ENCODE measurements at places on chromosomes 4 and X.

- peak; percentile 43 for DNase-seq
These were observed 884 bp downstream of the RELL1 start for GRCh38 chr4:37685161-37685822.

DNA sequence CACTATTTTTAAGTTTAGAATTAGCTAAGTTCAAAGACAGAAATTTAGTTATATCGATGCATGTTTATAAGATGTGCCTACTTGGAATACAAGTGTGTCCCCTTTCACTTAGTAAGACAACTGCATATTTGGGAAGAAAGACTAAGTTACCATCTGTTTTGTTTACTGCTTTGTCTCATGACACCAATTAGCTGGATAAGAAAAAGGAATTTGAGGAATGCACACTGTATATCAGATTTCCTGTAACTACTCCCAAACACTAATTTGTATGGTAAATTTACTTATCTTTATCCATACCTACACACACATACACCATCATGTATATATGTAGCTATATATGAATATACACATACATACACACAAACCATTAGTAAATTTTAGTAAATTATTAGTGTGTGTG is 1442.8 kb upstream of the IGFBP7 start:
- DNase-seq, result no peak

DNA sequence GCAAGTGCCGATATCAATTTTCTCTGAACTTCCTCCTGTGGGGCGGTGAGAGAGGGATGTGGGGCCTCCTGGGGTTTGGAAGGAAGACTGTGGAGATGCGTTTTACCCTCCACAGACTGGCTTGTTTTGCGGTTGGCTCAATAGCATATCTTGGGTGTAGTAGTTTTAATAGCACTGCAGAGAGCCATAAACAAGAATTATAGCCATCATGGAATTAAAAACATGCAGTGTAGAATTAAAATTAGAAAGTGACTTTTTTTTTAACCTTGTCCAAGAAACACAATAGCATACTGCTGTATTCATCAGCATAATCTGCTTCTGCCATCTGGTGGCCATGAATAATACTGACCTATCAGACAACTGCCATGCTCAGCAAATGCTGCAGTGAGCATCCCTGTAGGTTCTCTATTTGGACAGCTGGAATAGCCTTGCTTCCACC is 47.3 kb upstream of the SCML1 start:
- DNase-seq, result peak; percentile 72

DNA sequence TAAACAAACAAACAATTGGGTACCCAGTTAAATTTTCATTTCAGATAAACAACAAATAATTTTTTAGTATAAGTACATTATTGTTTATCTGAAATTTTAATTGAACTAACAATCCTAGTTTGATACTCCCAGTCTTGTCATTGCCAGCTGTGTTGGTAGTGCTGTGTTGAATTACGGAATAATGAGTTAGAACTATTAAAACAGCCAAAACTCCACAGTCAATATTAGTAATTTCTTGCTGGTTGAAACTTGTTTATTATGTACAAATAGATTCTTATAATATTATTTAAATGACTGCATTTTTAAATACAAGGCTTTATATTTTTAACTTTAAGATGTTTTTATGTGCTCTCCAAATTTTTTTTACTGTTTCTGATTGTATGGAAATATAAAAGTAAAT is 2.9 kb downstream of the CXCL8 start:
- no peak for DNase-seq

- peak; percentile 86 for DNase-seq
These were observed 6.3 kb downstream of the TMEM31 start for GRCh38 chrX:103716962-103717361.

DNA sequence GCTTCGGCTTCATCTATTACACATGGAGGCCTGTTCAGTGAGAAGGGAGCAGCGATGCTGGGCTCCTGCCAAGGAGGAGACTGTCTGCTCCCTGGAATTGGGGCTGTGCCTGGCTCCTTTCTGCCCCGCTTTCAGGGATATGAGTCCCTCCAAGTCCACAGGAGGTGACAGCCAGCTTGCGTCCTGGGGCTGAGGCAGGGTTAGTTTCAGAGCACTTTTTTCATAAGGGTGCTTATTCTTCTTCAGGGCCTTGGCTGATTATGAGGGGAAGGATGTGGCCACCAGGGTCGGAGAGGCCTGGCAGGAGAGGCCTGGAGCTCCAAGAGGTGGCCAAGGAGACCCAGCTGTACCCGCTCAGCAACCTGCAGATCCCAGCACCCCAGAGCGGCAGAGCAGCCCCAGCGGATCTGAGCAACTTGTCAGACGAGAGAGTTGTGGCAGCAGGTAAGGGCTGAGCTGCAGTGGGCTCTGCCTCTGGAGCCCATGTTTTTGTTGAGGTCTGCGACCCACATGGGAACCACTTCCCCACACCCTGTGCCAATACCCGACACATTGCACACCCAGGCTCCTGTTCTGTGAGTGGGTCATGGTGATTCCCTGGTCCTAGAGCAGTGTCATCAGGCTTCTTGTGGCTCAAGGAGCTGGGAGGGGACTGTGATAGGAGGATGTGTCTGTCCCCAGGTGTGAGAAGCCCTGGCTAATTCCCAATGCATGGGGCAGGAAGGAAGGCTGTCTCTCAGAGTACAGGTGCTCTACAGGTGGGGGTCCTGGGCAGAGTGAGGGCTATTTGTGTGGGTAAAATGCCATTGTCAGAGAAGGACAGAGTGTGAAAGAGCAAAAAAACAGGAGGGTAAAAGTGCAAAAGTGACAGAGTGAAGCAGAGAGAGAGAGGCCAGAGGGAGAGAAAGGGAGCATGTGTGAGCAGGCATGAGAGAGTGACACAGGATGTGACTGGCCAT is 47.4 kb downstream of the ZNF185 start:
- DNase-seq, result no peak

DNA sequence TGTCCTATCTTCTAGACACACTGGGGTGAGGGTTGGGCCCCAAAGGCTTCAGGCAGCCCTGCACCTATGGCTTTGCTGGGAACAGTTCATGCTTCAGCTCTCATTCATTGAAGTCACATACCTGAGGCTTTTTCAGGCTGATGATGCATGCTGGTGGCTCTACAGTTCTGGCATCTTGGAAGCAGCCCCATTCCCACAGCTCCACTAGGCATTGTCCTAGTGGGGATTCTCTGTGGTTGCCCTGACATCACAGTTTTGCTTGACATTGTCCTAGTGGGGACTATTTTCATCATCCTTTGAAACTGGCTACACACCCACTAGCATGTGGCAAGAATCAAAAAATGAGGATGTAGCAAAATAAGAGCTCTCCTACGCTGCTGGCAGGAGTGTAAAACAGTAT is 37.7 kb upstream of the C4orf17 start:
- DNase-seq, result peak; percentile 11

DNA sequence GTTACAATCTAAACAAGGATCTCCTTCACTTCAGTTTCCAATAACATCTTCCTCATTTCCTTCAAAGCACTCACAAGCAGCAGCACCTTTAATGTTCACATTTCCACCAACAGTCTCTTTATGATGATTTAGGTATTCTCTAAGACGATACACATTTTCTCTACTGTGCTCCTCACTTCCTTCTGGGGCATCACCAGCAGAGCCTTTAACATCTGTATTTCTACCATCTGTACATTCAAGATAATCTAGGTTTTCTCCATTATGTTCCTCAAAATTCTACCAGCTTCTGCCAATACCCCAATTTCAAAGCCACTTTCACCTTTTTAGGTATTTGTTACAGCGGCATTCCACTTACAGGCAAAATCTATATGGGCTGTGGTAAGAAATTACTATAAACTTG is 80.6 kb downstream of the FBXW7 start:
- DNase-seq, result no peak

GRCh38 chr4:108453366-108453765 is 167.0 kb upstream of the RPL34 start:
- no peak for DNase-seq

DNA sequence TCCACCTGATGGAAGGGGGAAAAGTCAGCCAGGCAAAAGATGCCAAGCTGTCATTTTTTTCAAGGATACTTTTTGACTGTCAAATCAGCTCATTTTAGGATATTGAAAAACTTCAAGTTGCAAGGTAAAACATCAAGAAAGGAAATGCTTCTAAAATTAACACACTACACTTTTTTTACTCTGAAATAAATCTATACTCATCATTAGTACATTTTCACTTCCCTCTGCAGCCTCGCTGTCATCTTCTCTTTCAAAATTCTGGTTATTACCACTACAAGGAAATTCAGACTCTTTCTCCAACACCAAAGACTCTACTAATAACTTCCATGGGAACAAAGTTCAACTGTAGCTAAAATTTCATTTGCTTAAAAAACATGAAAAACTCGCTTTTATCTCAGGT is 41.6 kb downstream of the APBB2 start:
- DNase-seq, result no peak

DNA sequence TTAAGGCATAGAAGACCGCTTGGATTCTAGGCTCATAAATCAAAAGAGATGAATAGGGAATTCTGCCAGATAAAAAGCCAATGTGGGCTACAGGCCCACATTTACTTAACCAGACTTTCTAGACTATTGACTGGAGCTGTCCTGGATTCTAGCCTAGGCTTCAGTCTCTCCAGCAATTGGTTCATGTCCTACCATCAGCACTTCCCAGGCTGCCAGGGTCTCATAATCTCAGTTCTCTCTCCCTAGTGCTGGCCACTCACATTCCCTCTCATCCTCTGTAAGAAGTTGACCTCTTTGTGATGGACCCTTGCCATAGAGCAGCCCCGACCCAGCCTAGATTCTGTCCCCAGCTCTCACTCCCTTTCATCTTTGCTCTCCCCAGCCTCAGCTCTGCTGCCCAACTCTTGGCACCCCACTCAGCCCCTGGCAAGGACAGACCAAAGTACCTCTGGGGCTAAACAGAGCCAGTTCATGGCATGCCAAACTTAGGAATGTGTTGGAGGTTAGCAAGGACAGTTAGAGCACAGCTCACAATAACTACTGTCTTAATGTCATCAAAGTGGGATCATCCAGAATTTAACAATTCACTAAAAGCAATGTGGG is 396.2 kb downstream of the INPP4B start:
- DNase-seq, result no peak

- DNase-seq, result peak; percentile 40
These were observed 654.5 kb downstream of the TLL1 start for GRCh38 chr4:166527500-166527899.

DNA sequence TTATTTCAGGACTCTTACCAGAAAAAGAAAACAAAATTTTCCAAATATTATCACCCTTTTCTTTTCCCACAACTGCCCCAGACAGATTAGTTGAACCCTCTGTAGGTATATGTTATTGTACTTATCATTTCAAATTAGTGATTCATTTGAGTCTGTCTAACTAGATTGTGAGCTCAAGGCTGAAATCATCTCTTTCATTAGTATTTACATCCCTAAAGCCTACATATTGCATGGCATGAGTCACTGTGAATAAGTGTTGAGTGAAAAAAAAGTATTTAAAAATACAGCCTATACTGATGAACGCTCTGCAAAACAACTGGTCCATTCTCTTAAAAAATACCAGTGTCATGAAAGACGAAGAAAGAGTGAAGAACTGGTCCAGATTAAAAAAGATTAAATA is 3.9 kb downstream of the PAGE3 start:
- DNase-seq, result no peak

- no peak for DNase-seq
These were observed 208.1 kb upstream of the EOLA2 start for GRCh38 chrX:150146271-150146896.

DNA sequence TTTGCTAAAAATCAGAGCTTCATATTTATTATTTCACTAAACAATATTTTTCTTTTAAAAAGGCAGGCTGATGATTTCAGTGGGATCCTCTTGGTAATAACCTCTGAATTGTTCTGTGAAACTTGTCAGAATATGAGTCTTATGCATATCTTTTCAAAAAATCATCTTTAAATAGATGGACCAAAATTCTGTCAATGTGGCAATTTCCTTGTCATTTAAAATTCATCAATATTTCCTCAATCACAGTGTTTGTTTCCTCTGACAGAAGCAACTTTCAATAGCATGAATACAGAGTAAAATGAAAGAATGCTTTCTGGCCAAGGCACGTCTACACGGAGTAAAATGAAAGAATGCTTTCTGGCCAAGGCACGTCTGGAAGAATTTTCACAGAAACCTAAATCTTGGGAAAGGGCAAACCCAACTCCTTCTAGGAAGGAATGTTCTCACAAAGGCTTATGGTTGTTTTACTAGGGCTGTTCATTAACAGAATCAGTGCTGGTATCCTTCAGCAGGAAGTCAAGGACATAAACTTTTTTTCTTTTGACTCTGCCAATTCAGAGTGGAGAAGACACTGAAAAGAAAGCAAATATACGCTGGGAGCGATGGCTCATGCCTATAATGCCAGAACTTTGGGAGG is 99.0 kb upstream of the GPR34 start:
- DNase-seq, result peak; percentile 46

- no peak for DNase-seq
These were observed 14.3 kb upstream of the TSPAN5 start for GRCh38 chr4:98672583-98673287.

- no peak for DNase-seq
These were observed 149.8 kb upstream of the ARHGEF9 start for GRCh38 chrX:63934791-63935190.

GRCh38 chr4:40149960-40150385 is 46.9 kb upstream of the RHOH start:
- peak; percentile 69 for DNase-seq
